Fibroblast of skin of left quadriceps (primary cell): ENCODE measurements at places on chromosomes 6 and 20.

GRCh38 chr6:24397631-24398030, 5.1 kb upstream of the MRS2 start:
- no peak for DNase-seq

DNA sequence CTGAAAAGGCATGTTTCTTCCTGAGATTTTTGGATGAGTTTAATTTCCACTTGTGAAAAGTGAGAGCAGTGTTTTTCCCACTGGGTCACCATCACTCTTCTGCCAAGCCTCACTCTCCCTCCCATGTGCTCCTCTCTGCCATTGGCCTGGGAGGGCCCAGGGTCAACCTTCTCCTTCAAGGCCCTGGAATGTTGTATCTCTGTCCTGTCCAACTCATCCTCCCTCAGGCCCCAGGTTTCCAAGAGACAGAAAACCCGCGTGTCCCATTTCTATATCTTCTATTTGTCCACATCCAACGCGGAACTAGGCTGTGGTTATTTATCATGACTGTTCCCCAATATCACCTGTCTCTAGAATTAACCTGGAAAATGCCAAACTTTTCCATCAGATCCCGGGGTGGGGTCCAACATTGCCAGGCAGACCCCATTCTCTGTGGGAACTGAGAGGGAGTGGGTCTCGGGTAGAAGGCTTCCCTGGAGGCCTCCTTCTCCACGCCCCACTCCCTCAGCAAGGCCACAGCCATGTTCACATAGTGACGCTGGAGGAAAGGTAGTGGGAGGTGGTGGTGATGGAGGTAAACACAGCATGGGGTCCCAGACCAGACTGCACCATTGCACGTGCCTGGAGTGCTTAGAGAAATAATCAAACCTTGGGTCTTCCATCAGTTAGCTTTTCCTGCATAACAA, 173.5 kb downstream of the SCP2D1 start:
- DNase-seq: no peak

DNA sequence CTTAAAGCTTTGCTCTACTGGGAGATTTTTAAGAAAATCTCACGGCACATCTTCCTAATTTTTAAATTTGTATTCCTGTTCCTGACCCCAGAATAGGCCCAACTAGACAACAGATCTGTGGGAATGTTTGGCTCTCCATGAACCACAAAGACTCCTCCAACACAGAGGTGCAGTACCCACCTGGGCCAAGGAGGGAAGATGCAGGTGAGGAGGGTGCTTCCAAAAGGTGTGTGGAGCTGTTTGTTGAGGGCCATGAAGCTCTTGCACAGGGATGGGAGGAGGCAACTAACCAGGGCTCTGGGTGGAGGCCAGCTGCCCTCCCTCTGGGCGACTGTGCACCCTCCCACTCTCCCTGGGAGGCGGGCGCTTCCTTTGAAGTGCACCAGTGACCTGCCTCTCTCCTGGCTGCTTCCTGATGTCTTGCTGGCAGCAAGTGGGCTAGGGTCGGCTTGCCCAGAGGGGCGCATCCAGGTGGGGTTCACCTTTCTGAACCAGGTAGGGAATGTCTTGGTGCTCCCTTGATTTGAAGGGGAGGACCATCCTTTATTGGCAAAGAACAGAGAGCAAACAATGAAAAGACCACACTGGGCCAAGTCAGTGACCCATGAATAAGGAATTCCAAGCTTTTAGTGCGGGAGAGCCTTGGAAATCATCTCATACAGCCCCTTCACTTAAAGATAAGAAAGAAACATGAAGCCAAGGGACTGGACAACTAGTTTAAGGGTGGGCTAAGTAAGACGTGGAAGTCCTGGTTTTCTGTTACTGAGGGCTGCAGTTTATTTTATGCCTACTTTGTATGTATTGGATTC, 76.0 kb downstream of the ANKRD6 start:
- DNase-seq: no peak

- no peak for DNase-seq
These were observed 363.4 kb downstream of the PHF3 start for GRCh38 chr6:63998991-63999390.

GRCh38 chr20:43283126-43283525, 93.4 kb upstream of the PTPRT start:
- DNase-seq: no peak

- DNase-seq: no peak
These were observed 1.1 kb downstream of the DLK2 start for GRCh38 chr6:43454290-43454695.

- DNase-seq: no peak
These were observed 230.5 kb upstream of the KHDRBS2 start for GRCh38 chr6:62516291-62517141.

DNA sequence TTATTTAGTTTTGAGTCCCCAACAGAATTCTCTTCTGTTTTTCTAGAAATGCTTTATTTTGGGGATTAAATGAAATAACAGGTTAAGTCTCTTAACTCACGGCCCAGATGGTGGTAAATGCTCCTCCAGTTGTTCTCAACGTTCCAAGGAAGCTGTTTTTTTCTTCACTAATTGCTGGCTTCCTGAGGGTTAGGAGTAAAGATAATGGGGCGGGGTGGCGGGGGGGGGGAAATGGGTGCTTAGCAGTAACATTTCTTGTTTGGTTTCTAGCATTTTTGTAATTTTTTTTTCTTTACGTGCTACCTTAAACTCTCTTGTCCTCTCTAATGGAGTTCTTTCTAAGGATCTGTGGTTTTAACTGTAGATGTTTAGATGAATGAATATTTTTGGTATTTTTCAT, 2.2 kb downstream of the SRSF3 start:
- DNase-seq: no peak

DNA sequence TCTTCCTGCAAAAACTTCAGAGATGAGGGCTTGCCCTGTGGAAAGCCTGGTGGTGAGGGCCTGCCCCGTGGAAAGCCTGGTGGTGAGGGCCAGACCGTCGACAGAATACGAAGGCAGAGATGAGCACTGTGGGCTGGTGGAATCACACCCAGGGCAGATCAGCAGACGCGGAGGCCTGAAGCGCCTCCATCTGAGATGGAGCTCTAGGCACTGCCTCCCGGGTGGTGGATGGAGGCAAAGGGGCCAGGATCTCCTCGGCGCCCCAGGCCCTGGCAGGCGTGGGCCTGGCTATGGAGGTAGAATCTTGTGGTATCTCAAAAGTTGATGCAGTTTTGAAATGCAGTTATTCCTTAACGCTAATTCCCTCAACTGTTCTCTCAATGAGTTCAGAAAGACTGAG, 104.8 kb downstream of the PSMB1 start:
- DNase-seq: no peak

DNA sequence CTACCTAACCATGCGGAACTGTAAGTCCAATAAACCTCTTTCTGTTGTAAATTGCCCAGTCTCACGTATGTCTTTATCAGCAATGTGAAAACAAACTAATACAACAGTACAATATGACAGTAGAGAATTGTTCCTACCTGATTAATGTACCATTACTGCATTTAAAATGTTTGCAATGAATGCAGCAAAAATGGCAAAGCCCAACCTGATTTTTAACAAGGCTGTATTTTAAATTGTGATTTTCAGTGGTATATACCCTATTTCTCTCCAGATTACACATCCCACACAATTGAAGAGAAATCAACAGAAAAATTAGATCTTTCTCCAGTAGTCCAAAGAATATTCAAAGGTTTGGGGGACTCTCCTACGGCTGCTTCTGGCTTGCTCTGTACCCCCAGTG, 3.3 kb upstream of the PCSK2 start:
- DNase-seq: no peak

DNA sequence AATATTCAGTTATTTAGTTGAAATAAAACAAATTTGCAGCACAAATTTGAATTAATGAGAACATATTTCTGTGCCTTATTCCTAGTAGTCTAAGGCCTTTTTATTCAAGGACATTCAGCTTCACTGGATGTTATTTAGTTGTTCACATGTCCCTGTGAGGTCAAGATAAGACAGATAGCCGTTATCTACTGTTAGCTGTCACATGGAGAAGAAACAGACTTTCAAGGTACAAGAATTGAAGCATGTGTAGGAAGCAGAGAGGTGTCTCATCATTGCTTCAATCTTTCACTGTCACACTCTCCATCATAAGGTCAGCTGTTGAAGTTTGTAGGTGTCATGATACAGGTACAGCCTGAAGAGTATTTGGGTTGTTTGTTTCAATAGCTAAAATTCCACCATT, 112.9 kb upstream of the JAG1 start:
- DNase-seq: no peak

DNA sequence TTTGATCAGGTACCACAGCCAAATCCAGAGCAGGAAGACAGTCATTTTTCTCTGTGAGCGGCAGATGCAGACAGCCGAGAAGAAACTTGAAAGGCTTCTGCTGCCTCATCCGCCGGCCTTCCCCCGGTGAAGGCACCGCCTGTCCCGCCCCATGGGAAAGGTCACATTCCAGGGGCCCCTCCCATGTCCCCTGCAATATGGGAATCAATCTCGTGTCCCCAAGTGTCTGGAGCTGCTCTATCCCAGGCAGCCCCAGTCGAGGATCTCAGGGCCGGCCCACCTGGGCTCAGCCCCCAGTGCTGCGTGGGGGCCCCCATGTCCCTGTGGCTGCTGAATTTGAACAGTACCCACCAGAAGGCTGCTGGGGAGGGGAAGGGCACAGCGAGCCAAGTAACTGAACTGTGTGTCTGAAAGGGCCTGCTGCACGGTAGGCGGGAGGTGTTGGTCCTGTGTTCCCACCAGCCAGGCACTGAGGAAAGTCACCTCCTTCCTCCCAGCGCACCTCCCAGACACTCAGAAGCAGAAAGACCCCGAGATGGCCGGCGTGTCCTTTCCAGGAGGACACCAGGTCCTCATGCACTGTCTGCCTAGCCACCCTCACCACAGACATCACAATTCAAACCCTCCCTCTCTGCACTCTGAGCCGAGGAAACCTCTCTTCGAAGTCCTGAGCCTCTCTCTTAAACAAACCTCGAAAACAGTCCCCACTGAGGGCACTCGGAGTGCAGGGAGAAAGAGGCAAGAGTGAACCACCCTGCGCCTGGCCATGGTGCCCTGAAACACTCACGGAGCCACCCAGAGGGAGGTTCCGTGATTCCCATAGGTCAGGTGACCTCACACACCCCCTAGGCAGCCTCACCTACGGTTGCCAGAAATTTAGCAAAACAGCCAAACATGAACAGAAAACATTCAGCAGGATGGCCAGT, 99.3 kb downstream of the PSMB1 start:
- DNase-seq: no peak

DNA sequence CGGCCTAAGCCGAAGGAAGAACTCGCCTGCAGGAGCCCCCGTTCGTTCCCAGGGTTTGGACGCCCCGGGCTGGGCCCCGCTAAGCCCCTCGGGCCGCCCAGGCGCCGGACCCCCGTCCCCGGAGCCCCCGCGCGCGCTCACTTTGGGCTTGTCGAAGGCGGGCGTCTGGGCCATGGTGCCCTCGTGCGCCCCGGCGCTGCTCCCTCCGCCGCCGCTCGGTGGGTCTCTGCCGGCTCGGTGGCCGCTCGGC, 140 bp downstream of the ADA start:
- no peak for DNase-seq

DNA sequence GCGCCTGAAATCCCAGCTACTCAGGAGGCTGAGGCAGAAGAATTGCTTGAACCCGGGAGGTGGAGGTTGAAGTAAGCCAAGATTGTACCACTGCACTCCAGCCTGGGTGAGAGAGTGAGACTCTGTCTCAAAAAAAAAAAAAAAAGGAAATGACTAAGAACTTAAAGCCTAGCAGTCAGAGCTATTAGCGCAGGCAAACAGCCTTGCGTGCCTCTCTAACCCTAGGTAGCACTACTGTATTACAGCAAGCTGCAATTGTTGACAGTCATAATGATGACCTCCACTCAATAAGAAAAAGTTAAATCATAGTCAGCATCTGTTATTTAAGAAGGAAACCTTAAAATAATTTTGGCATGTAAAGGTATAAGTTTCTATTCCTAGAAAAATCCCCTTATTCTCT, 14.4 kb downstream of the GSS start:
- DNase-seq: no peak

DNA sequence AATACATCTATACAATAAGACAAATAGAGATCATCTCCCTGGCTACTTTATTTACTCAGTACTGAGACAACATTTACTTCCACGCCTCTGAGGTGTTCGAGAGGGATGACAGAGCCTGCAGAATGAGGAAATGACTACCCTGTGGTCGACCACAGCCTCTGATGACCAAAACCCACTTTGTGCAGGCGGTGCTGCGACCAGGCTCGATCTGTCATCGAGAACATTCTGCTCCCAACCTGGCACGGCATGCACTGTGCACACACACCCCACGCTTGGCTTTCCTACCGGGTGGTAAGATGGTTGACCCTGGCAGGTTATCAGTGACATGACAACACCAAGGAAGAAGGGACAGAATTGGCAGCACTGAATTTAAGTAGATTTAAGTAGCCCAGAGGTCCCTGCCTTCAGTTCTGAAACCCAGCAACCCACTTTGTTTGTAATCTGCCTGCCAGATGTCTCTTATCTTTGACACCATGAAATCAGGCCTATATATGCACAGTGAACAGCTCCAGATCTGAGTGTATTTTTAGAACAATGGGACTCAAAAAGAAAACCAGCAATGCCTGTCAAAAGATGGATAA, 42.6 kb downstream of the TTI1 start:
- DNase-seq: no peak

DNA sequence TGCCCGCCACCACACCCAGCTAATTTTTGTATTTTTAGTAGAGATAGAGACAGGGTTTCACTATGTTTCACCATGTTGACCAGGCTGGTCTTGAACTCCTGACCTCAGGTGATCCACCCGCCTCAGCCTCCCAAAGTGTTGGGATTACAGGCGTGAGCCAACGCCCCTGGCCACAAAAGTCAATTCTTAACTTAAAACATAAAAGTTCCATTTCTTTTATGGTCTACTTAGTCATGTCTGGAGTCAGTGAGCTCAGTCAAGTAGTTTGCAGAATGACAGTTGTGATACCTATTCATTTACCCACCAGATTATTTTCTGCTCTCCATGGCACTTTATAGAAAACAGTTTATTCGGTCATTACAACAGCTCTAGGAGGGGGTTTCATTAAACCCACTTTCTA, 103.1 kb upstream of the ESR1 start:
- DNase-seq: no peak

- DNase-seq: no peak
These were observed 581.0 kb upstream of the MAP3K7 start for GRCh38 chr6:91167846-91168245.

DNA sequence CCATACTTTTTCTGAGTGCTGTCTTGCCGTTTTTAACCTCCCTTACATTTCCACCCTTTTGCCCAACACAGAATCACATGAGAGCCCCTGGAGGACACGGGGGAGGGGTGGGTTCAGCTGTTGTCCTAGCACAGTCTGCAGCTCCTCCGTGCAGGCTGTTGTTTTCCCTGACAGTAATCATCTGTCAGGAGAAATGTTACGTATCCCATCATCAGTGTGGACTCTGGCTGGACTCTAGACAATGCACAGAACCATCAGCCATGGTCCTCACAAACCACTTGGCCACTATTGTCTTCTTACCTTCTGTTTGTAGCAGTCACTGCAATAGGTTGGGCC, 92.1 kb downstream of the RIN2 start:
- no peak for DNase-seq
